ENCODE measurements at places on chromosomes 3 and 15.

DNA sequence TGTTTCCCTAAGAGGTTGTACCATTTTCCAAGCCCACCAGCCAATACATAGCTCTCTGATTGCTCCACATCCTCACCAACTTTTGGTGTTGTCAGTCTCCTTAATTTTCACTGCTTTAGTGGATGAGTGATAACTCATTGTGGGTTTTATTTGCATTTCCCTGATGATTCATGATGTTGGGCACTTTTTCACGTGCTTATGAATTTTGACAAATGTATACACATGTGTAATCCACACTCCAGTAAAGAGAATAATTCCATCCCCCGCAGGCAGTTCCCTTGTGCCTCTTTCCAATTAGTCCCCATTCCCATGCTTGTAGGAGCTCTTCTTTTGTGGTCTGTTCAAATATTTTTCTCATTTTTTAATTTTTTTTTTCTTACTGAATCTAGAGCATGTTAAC lies 52.4 kb downstream of the ANP32A start:
- no peak for DNase-seq

- no peak for DNase-seq
These were observed 422.7 kb upstream of the TPRG1 start for GRCh38 chr3:188749010-188749617.

DNA sequence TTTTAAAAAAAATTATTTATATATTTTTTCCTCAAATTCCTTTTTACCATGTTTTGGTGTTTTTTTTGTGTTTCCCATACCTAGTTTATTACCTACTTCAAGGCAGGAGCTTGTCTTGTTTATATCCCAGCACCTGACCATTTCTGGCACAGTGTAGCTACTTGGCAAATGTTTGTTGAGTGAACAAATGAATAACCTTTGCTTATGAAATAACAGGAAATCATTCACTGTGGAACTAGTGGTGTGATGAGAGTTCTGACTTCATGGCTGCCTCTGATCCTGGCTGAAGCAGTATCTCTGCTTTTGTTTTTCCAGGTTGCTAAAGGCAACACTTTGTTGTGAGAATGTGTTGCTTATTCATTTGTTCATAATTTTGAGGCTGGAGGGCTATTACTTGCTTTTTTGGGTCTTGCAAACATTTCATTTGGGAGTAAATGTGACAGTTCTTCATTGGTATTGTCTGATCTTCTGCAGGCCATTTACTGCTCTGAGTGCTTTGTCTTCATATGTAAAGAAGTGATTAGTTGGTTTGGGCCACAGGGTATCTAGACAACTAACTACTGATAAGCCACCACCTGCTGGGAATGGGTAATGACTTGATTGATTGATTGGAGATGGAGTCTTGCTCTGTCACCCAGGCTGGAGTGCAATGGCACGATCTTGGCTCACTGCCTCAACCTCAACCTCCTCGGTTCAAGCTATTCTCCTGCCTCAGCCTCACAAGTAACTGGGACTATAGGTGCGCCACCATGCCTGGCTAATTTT lies 5.7 kb downstream of the RAD54L2 start:
- DNase-seq = no peak

DNA sequence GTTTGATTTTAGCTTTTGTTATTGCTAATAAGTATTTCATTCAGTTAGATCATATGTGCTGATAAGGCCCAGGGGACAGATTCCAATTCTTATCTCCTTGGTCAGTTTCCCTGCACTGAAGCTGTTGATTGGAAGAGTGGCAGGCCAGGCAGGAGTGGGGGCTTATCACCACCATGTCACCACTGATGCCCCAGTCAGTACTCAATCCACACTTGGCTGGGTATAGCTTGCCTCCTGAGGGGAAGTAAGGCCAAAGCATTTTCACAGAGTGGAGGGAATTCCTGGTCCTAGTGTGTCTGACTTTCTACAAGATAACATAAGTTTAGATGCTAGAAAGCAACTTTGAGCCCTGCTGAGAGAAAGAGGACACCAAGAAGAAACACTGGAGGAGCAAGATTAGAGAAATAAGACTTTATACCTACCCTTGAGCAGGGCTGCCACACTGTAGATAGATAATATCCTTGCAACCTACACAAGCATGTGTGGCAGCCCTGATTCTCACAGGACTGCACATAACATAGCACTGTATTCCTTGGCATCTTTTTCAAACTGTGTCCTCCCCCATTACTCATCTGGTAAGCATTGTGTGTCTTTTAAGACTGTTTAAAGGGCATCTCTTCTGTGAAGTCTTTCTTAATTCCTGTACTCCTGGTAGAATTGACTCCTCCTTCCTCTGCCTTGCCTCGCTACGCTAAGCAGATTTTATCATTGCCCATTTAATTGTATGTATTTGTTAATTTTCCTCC lies 24.3 kb downstream of the OXNAD1 start:
- no peak for DNase-seq

GRCh38 chr3:101072300-101072699 lies 79.1 kb upstream of the ABI3BP start:
- no peak for DNase-seq

- DNase-seq = no peak
These were observed 24.8 kb downstream of the EXOSC7 start for GRCh38 chr3:45000823-45001222.

GRCh38 chr15:31516440-31516839 lies 189.8 kb downstream of the KLF13 start:
- no peak for DNase-seq

GRCh38 chr3:138890555-138891187 lies 55.9 kb upstream of the PIK3CB start:
- DNase-seq = no peak
